ENCODE measurements at places on chromosomes 5 and 9.
A peak's percentile ranks its signal among the peaks of the same experiment; 100 is the strongest.

- H3K27ac ChIP-seq = no peak overlapping the region
- H3K27me3 ChIP-seq = no peaks in the 10 kb centered on the region
- DNase-seq = no peak
- no peaks in the 10 kb centered on the region for H3K4me1 ChIP-seq
These were observed 31.8 kb downstream of the SPATA31C2 start for GRCh38 chr9:88106492-88106891.

DNA sequence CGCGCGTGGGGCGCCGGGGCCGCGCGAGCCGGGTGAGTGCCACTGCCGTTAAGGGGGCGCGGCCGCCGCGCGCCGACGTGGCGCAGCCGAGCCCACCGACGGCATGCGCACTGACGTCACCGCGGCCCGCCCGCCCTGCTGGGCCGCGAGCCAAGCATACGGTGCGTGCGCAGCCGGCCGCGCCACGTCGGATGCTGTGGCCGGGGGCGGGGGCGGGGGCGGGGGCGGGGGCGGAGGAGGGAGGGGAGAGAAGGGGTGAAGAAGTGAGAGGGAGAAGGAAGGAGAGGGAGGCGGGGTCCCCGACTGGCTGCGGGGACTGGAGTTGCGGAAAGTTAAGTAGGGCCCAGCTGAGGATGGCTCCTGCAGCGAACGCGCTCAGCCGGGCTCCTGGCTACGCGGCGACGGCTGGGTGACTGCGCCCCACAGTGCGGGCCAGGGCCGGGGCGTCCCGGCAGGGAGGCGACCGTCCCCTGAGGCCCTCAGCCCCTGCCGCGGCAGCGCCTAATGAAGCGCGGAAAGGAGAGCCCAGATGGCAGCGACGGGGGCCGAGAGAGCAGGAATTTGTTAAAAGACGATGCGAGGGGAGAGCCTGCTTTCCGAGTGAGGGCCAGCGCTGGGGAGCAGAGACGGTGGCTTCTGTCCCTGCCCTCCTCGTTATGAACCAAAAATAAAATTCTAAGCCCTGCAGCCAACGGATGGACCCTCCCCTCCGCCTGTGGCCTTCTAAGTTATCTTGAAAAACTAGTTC, at the start of gene DAP:
DAP (minus strand) TSS at position 50 of the 748 bp plus-strand sequence. CDS start 166 bp downstream, outside the sequence.
- no peaks in the 10 kb centered on the region for H3K27me3 ChIP-seq
- peak within 1 kb of the TSS; percentile 99 for H3K27ac ChIP-seq
- peak within 1 kb of the TSS; percentile 96 for H3K4me3 ChIP-seq
- peaks cover 7% of the 10 kb centered on the region for H3K4me1 ChIP-seq
- no peaks in the 10 kb centered on the region for H3K36me3 ChIP-seq
- DNase-seq = peak; percentile 41

DNA sequence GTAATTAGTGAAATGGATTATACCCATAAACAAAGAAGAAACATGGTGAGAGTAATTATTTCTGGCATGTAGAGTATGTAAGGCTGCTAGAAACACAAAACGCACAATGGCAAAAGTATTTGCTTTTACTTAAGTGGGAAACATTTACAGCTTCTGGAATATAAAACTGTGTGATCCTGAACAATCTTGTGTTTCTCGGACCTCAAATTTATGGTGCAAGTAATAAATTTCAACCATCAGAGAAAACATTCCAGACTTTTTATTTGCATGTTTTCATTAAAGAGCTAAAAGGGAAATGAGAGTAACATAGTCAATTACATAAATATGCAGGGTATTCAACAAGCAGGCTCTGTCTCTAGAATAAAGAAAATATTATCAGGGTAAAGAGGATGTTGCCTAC, 17.2 kb upstream of the PRR16 start:
- no peaks in the 10 kb centered on the region for H3K27me3 ChIP-seq
- no peak overlapping the region for H3K4me3 ChIP-seq
- DNase-seq = no peak
- peaks cover 10% of the 10 kb centered on the region for H3K4me1 ChIP-seq
- peak overlapping the region; percentile 74 for H3K27ac ChIP-seq

DNA sequence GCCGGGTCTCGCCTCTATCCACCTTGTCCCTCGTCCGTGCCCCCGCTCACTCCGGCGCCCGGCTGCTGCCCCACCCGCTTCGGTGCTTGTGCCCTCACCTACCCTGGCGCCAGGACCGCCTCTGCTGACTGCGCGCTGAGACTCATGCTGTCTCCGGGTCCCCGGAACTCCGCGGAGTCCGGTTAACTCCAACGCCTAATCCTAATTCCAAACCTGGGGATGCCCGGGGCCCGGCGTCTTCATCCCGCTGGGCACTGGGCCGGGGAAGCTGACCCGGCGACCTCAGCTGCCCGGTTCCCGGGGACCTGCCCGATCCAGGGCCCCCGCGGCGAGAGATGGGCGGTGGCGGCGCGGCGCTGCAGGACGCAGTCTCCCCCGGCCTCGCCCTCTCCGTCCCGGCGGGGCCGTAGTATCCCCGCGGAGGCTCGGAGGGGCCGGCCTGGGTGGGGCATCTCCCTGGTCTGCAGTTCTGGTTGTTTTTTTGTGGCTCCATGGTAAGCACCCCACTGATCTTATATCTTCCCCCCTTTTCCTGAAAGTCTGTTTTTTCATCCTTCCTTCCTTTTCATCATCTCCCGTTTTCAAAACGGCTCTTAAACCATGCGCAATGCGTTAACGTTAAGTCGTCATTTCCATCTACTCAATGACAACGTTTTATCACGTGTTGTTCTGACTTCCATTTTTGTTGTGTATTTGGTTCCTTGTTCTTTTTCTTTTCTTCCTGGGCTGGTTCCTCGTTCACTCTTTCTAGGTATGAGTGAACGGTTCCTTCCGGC, 41.1 kb upstream of the PLEKHG4B start:
- H3K4me3 ChIP-seq = no peak overlapping the region
- no peaks in the 10 kb centered on the region for H3K36me3 ChIP-seq
- no peaks in the 10 kb centered on the region for H3K4me1 ChIP-seq
- no peak for DNase-seq
- H3K27me3 ChIP-seq = peaks cover 11% of the 10 kb centered on the region

DNA sequence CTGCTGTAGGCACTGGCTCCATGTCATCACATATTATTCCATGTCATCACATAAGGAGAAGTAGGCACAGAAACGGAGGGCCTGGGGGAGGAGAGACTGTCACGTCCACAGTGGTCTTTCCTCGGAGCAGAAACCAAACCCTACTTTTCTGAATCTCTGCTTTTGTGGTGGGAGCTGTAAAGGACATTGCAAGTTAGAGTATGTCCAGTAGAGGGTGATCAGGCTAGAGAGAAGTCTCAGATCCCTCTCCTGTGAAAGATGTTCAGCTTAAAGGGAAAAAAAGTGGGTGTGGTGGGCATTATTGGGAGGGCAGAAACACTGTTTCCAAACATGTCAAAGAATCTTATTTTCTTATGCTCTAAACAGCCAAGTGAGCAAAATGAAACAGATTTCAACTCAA, 19.4 kb upstream of the FBP2 start:
- H3K27ac ChIP-seq = no peak overlapping the region
- H3K4me1 ChIP-seq = no peaks in the 10 kb centered on the region
- H3K36me3 ChIP-seq = no peaks in the 10 kb centered on the region
- H3K4me3 ChIP-seq = no peak overlapping the region

DNA sequence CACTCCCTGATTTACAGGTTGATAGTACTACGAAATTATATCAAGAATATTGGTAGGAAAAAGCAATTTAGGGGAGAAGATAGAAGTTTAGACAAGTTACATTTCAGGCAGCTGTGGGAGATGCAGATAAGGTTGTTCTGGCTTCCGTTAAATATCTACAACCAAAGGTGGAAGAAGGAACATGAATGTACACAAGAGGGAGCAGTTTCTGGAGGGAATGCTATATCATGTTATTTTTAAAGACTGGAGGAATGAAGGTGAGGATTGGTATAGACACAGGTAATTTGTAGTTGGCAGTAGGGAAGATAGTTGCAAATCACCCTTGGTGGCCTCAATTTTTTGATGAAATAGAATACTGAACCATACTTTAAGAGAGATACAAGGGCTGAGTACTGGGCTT, 187.3 kb upstream of the NMUR2 start:
- no peak for DNase-seq
- H3K27ac ChIP-seq = no peak overlapping the region
- H3K36me3 ChIP-seq = no peaks in the 10 kb centered on the region
- H3K4me1 ChIP-seq = no peaks in the 10 kb centered on the region
- no peaks in the 10 kb centered on the region for H3K27me3 ChIP-seq

DNA sequence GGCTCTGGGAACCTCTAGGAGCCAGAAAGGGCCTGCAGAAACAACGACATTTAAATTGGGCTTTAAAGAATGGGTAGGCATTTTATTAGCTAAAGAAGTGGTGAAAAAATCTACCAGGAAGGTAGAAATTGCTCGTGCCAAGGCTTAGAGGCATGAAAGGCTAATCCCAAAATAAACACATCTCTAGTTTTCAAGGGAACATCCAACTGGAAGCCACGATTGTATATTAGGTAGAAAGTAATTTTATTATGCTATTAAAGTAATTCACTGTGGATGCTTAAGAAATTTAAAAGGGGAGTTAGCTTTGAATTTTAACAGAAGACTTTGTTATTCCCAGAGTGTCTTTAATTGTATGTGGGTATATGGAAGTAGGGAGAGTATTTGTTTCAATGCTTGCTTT, 17.5 kb upstream of the CNTLN start:
- peak overlapping the region; percentile 47 for H3K27ac ChIP-seq
- no peaks in the 10 kb centered on the region for H3K27me3 ChIP-seq
- no peaks in the 10 kb centered on the region for H3K4me1 ChIP-seq

DNA sequence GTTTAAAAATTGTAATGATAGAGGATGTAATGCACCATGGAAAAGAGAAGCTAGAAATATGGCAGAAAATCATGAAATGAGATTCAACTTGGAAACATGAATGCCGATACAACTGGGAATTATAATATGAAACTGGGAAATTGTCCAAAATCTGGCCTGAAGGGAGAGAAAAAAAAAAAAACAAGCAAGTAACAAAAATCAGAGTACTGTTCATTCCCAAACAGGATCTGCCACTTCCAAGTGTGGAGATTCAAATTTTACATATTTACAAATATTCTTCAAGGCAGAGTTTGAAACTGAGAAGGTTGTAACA, 56.6 kb upstream of the MOCS2 start:
- DNase-seq = no peak
- H3K27me3 ChIP-seq = no peaks in the 10 kb centered on the region
- H3K4me3 ChIP-seq = no peak overlapping the region
- no peak overlapping the region for H3K27ac ChIP-seq
- H3K4me1 ChIP-seq = no peaks in the 10 kb centered on the region

DNA sequence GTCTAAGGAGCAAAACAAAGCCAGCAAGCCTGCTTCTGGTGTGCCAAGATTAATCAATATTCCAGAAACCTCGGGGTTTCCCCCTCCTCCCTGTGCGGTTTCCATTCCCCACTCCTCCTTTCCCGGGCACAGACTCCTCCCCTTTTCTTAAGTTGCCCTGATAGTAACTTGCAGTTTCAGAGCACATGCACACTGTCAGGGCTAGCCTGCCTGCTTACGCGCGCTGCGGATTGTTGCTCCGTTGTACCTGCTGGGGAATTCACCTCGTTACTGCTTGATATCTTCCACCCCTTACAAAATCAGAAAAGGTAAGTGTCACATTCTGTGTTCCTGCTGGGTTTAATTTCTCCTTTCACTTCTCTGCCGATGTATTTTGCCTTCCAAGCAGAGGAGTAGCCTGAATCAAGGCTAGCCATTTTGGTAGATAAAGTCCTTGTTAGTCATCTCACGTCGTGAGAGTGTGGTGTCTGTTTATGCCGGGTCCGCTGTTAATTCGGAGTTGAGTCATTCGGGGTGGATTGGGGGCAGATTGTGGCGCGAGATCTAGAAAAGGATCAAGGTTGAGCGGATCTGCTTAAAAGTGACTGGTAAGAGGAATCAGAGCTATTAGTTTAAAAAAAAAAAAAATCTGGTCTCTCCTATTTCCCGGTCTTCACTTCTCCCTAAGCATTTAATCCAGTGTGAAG, at the start of gene SLC1A3:
SLC1A3 (plus strand) TSS at position 179 of the 686 bp plus-strand sequence. CDS start 1,818 bp downstream, outside the sequence.
- peak; percentile 66 for DNase-seq
- no peak within 1 kb of the TSS for H3K27ac ChIP-seq
- H3K4me3 ChIP-seq = peak within 1 kb of the TSS; percentile 56
- no peaks in the 10 kb centered on the region for H3K36me3 ChIP-seq

DNA sequence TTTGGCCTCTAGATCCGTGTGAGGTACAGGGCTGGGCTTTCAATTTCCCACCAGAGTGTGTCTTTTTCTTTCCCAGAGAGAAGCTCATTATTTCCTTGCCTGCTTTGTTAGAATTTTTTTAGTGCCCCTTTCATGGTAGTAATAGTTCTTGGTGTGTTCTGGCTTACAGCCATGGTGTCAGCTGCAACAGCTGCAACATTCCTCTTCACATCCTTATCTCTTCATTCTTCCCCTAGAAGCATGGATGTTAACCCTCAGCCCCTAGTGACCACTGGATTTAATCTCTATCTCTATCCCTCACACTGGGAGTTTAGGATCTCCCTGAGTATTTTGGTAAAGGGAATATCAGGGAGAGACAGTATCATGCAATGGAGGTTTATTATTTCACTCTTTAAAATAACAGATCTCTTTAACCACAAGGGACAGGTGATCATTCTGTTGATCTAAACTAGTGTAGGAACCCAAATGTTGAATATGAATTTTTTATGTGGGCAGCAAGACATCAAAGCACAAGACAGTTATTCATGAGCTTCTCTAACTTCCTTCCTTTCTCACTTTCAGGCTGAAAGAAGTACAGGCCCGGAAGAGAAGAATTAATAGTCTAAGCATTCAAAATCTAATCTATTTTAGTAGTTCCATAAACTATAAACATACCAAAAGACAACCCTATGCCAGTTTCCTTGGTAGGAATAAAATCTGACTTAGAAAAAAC, 160.2 kb downstream of the FAM170A start:
- no peak overlapping the region for H3K4me3 ChIP-seq
- no peaks in the 10 kb centered on the region for H3K27me3 ChIP-seq
- H3K4me1 ChIP-seq = no peaks in the 10 kb centered on the region
- no peak for DNase-seq
- H3K36me3 ChIP-seq = no peaks in the 10 kb centered on the region

GRCh38 chr5:201672-202071, 10.4 kb downstream of the LRRC14B start:
- no peak overlapping the region for H3K27ac ChIP-seq
- no peak for DNase-seq
- no peaks in the 10 kb centered on the region for H3K27me3 ChIP-seq
- H3K4me3 ChIP-seq = no peak overlapping the region

GRCh38 chr9:98124637-98125426, 5.8 kb upstream of the TRIM14 start:
- no peaks in the 10 kb centered on the region for H3K4me1 ChIP-seq
- no peak for DNase-seq
- H3K27me3 ChIP-seq = no peaks in the 10 kb centered on the region
- no peak overlapping the region for H3K27ac ChIP-seq
- no peaks in the 10 kb centered on the region for H3K36me3 ChIP-seq
- H3K4me3 ChIP-seq = no peak overlapping the region
